Activated T-helper 1 cell treated with anti-CD3 and anti-CD28 coated beads, Interleukin-2, amount 50 U/mL, for 16 hours (primary cell): ENCODE measurements at places on chromosomes 2 and 18.

DNA sequence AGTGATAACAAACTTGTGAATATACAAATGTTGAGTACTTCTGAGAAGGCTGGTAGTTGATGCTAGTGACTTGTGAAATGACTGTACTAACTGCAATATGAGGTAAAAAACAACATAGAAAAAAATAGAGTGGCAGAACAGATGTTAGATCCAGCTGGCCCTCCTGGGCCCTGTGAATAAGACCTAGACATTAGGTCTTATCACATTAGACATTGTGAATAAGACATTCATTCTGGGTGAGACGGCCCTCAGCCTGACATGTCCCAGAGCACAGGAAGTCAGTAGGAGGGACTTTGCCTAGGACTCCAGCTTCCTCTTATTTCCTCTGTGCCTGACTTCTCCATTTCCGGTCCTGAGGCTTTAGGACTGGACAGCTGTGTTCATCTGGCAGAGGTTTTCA lies 22.9 kb downstream of the DOK1 start:
- no peak for DNase-seq

- DNase-seq: no peak
Measured at GRCh38 chr18:59177485-59177884, 37.8 kb downstream of the SEC11C start.

DNA sequence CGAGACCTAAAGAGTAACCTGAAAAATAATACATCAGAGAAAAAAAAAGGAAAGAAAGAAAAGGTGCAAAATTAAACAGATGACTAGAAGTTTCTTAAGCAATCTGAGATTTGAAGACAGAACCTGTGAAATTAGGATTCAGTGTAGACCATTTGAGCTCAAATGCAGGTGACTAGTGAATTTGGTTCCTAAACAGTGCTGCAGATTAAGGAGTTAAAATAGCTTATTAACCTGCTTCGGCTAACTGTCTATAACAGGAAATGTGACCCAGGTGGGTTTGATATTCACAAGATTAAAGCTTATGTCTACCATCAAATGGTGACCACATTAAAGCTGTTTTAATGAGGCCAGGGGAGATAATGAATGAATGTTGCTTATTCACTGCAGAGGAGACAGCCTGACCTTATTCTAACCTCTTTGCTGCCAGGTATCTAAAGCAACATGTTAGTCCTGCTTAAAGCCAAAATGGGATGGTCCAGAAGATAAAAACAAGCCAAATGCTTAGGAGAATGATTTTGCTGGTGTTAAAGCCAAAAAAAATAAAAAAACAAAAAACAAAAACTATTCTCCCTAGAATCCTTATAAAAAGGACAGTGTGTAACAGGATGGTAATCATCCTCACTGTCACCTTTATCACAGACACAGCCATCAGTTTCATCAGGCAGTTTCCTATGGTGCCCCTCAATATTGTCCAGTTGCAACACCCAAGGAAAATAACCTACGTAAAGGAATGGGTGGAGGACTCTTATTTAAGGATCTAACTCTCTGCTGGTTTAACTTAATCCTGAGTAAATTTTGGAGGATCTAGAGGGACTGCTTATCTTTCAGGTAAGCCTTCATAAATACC lies 769.0 kb upstream of the ZEB2 start:
- no peak for DNase-seq

- no peak for DNase-seq
Measured at GRCh38 chr2:240989451-240990265, 8.8 kb upstream of the SNED1 start.

DNA sequence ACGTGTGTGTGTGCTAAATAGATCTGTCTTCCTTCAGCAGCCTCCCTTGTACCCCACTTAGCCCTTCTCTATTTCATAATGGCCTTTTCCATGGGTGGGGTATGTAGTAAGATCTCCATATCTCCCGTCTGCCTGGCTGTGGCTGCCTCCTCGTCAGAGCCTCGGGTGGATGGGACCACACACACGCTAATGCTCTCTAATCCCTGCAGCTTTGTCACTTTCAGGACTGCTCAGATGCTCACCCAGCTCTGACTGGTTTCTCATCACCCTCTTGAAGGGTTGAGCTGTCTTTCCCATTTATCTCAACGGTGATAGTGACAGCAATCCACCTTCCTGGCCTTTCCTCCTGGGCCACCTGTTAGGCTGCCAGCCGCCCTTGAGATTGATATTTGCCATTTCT lies 95.3 kb downstream of the DCC start:
- no peak for DNase-seq

DNA sequence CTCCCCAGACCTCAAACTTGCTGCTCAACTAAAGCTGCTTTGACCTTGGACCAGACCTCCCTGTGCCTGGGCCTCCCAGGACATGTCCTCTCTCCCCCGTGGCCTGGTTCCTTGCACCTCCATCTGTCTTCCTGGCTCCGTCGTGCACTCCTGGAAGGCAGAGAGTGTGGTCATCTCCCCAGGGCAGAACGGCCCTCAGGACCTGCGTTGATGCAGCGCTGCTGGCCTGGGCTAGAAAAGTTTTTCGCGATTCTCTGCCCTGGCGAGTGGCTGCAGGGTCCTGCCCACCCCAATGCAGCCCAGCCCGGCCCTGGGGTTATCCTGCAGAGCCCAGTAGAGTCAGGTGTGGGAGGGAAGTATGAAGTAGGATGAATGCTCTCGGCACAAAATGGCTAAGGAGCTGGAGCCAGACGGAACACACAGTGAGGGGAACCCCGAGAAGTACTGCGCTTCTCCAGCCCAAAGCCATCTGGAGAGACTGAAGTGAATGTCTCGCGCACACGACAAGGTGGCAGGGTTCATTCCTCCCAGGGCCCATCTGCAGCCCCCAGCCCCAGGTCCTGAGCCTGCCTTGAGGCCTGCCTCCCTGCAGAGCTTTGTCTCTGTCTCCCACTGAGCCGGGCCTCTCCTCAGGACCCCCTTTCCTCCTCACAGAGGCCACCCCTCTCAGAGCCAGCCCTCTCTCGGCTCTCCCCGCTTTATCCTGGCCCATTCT lies 41.7 kb downstream of the ATOH8 start:
- no peak for DNase-seq

DNA sequence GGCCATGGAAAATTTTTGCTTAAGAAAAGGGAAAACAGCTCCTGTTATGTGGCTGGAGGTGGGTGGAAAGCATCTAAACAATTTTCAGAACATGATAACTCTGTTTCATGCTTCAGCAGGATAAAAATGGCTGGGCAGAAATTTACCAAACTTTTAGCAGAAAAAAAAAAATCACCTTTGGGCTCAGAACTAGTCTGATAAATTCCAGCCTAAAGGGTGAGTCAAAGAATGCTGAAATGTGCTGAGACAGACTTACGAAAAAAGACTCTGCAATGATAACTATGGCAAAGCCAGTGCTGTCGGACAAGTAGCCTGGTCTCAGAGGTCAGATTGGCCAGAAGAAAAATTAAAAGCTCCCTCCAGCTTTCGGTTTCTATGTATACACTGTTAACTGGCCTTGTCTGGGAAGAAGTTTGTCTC lies 123.6 kb downstream of the LRATD1 start:
- no peak for DNase-seq

DNA sequence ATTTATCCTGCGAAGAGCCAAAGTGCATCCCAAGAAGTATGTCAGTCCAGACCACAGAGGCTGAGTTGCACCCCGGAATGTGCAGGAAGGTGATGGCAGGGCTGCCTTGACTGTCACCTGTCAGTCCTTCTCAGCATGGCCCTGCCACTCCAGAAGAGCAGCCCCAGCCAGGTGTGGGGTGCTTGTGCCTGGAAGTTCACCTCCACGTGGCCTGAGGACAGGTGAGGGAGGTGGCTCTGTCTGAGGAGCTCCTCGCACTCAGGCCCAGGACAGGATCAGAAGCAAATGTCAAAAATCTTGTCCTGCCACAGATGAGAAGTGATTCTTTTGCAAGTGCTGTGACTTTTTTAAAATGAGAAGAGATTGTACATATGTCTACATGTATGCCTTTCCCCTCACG lies 31.4 kb upstream of the B3GNT7 start:
- no peak for DNase-seq

GRCh38 chr2:97722227-97722626 lies 8.9 kb downstream of the ZAP70 start:
- no peak for DNase-seq

DNA sequence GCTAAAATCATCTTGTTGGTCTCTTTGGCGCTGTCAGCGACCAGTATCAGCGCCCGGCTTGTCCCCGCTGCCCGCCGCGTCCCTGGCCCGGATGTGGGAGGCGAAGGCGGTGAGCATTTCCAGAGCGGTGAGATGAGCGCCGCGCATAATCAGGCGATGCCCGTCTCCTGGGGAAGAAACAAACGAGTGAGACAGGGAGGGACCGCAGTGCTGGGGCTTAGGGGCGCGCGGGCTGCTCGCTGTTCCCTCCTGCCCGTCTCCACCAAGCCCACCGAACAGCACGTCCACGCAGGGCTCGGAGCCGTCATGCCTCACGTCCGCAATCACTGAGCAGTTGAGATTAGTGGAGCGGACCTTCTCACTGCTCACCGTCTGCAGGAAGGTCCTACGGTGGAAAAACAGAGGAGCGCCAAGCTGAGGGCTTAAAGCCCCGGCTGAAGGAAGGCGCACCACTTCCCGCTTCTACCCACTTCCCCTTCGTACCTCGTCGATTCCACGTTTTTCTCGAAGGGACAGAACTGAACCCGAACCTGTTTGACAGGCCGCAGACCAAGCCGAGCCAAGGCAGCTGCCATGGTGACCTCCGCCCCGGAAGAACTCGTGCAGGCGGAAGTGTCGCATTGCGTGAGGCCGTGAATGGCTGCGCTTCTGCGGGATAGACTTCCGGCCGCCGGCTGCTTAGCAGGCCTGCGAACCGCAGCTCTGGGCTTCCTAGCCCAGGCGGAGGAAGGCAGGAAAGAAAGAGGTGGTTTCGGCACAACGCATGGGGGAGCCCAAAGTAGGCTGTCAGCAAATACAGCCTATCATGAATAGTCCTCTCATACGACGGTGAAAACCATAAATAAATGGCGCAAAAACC lies at the start of gene MRPL53:
Gene MRPL53, minus strand, starts transcription at position 595 of the 859 bp plus-strand sequence. Its CDS starts 20 bp downstream, at position 575.
- peak; percentile 96 for DNase-seq

DNA sequence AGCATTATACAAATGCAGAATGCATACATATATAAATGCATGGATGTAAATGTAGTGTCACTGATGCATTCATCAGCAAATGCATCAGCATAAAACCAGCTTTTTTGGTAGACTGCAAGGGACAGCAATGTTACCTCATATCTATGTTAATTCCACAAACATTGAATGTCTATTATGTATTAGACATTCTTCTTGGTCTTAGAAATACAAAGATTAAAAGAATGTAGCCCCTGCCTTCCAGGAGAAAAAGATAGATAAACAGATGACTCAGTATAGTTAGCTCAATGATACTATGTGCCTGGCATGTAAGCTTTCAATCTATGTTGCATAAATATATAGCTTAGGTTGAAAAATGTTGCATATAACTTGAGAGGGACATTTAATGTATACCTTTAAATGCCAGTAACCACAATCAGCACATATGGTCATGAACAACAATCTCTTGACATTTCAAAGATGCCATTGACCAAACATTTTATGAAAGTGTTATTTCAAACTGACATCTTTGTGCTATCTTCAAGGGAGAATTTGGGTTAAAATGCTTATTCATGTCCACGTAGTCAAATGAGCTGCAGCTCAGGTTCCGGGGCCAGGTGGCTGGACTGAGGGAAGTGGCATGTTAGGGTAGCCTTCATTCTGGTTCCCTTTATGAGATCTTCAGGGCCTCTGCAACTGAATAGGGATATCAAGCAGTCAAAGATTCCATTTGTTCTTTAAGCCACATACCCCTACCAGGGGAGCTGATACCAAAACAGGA lies 45.2 kb upstream of the GCG start:
- DNase-seq: no peak

GRCh38 chr2:40579247-40579646 lies 127.4 kb upstream of the SLC8A1 start:
- no peak for DNase-seq

GRCh38 chr2:158741625-158742024 lies 53.5 kb upstream of the DAPL1 start:
- DNase-seq: no peak

GRCh38 chr18:57434536-57435494 lies at the start of gene ONECUT2:
Gene ONECUT2, plus strand, starts transcription at chr18:57435374. Its CDS starts 343 bp downstream, at chr18:57435717.
- no peak for DNase-seq

GRCh38 chr18:57022716-57023115 lies 124.2 kb upstream of the BOD1L2 start:
- DNase-seq: no peak

DNA sequence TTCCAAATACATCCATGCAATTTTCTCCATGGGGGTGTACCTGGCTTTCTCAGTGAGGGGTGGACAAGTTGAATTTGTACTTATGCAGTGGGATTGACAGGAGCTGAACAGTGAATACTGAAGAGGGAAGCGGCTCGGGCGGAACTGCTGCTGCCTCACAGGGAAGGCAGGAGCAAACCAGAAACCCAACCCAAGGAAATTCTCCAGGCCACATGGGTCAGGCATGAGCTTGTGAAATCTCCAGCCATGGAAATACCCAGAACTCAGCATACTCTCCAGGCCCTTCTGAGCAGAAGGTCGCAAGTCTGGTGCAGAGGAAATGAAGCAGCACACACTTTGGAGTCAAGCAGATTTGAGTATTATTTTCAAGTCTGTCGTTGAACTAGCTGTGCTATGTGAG lies 26.5 kb upstream of the INO80C start:
- DNase-seq: no peak

DNA sequence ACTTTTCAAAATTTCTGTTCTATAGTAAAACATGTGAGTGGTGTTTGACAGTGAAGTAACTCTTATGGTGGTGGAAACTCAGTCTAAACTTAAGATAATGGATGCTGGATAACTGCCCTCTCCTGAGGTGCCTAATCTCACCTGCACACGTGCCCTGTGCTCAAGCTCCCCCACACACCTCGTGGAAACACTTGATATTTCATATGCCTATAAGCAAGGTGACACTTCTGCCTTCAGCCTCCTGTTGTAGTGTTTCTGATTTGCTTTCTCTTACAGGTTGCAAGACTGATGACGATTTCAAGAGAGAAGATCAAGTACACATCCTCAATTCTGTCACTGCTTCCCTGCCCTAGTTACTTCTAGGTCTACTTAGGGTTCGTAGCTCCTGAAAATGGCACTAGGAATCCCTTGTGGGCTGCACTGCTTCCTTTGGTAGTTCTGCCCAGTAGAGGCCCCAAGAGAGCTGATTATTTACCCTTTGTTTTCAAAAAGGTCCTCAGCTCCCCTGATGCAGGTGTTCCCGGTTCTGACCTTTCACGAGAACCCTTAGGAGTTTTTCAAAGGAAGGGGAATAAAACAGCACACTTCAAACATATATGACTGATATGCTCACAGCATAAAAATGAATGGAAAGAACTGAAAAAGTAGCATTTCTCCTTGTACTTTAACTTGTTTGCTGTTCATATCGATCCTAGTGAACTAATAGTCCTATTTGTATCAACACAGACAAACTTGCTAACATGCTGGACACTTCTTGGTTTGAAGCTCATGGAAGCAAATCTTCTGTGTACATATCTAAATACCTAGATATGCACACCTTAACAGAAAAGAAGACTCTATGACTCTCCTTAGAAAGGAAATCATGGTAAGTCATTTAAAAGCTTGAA lies 6.7 kb downstream of the CAVIN2 start:
- DNase-seq: no peak

DNA sequence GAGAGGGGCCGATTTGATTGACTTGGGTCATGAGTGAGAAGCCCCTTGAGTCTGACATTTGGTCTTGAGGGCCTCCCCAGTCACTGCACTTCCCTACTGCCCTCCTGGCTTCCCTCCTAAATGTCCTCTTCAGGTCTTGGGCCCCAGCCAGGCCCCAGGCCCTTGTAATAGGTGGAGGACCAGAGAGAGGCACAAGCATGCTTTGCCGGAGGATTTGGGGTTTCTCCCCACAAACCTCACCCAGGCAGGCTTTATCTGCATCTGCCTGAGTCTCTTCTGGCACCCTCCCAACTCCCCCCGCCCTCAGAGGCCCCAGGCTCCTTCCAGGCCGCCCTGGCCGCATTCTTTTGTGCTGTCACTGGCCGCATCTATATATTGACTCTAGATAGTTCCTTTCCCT lies 270.7 kb downstream of the HAUS1 start:
- no peak for DNase-seq
